ENCODE measurements at places on chromosomes 6 and 20.

DNA sequence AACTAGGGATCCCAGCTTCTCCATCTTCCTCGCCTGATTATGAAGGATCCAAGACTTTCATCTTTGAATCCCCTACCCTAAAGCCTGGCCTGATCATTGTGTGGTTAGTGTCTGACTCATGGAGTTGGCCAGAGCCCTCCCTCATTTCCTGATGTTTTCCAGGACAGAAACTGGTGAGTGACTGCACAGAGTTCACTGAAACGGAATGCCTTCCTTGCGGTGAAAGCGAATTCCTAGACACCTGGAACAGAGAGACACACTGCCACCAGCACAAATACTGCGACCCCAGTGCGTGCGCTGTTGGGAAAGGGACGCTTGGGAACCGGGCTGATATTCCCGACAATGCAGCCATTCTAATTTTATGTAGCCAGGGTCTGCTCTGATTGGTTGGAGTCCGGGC, 4.0 kb downstream of the CD40 start:
- no peak for DNase-seq

DNA sequence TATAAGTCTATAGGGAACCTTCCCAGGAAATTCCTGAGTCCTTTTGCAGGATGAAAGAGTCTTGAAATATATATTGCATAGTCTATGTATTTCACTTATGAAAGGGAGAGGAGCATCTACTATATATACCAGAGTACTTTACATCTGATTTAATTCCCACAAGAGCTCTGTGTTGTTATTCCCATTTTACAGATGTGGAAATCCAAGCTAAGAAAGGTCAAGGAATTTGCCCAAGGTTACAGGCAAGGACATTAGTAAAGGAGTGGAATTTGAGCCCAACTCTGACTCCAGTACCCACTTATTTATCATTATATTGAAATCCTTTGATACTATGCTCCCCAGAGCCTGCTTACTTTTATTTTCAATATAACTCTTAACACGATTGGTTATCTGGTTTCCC, 2.6 kb downstream of the SESN1 start:
- DNase-seq = no peak

DNA sequence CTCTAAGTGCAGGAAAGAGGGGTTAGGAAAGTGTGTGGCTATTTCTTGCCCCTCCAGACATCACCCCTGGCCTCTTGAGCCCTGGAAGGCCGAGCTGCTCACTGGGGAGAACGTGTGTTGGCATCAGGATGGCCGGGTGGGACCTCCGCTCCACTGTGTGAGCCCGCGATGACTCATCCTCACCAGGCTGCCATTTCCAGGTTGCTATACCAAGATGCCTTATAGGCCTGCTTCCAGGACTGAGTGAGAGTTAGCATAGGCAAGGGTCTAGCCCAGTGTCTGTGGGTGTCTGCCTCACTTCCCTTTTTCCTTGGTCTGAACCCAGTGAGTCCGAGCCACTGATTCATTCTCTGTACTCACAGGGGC, 105.0 kb downstream of the MRPL14 start:
- DNase-seq = no peak

- DNase-seq = peak; percentile 51
Observed at GRCh38 chr6:103183831-103184411, 1675.8 kb downstream of the HACE1 start.

- no peak for DNase-seq
Observed at GRCh38 chr6:158777510-158777909, 41.7 kb downstream of the EZR start.

DNA sequence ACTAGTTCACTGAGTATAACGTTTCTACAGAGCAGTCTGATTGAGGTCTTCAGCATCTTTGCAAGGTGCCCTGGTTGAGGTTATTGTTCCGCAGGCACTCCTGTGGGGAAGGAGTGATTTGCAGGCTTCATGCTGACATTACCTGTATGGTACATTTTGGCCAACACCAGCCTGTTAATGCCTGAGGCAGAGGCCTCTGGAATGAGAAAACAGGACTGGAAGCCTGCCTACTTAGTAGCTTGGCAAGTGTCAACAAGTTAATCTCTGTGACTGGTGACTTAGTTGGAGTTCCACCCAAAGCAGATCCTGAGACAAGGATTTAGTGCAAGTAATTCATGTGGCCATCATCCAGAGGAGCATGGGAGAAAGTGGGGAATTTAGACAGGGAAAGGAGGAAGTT, 24.6 kb downstream of the MAS1 start:
- DNase-seq = no peak

- no peak for DNase-seq
Observed at GRCh38 chr20:59010995-59011873, 4.2 kb upstream of the CTSZ start.

DNA sequence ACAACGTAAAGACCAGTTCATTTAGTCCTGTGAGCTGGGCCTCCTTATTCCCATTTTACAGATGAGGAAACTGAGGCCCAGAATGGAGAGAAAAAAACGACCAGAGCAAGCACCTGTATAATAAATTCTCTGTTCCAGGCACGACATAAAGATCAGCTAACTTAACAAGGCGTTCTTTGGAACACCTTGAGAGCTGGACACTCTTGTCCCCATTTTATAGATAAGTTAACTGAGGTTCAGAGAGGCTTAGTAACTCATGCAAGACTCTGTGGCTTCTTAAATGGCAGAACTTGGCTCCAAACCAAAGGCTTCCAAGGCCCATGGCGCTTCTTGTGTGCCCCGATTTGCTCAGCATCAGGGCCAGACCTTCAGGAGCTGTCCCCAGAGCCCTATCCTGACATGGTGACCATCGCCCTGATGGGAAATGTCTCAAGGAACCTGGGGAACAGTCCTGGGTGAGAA, 142.1 kb downstream of the VEGFA start:
- DNase-seq = no peak

DNA sequence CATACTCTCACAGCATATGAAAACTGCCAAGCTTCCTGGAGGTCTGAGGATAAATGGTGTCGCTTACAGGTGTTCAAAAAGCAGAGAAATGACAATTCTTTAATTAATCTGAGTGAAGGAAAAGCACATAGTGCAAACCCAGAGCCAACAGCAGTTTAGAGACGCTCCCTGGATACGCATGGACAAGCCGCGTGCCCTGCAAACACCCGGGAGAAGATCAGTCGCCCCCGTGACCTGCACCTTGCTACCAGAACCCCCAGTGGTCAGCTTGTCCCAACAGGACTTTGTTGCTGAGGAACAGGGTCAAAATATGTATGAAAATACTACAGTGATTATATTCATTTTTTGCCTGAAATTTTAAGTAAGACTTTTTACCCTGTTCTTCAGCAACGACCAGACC, 93.9 kb downstream of the PSMG4 start:
- no peak for DNase-seq

GRCh38 chr6:15039136-15039535, 206.7 kb upstream of the JARID2 start:
- DNase-seq = no peak

DNA sequence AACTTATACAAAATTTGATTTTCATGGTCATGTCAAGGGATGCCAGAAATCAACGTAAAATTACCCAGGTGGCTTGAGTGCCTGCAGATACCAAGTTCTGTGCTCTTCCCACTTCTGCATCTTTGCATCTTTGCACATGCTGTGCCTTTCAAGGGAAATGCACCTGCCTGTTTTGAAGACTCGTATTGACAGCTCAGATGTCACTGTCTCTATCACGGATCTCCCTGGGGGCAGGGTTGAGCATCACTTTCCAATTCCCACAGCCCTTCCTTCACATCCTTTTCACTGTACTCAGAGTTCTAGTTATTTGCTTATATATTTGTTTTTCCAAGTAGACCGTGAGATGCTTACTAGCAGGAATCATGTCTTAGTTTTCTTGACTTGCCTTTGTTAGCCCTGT, 274.2 kb downstream of the CDH26 start:
- DNase-seq = no peak

- no peak for DNase-seq
Observed at GRCh38 chr6:163355426-163355991, 59.0 kb upstream of the QKI start.

GRCh38 chr6:43060034-43060754, 763 bp downstream of the KLC4 start:
- peak; percentile 85 for DNase-seq

- peak; percentile 69 for DNase-seq
Observed at GRCh38 chr6:20933057-20933788, 399.0 kb downstream of the CDKAL1 start.

DNA sequence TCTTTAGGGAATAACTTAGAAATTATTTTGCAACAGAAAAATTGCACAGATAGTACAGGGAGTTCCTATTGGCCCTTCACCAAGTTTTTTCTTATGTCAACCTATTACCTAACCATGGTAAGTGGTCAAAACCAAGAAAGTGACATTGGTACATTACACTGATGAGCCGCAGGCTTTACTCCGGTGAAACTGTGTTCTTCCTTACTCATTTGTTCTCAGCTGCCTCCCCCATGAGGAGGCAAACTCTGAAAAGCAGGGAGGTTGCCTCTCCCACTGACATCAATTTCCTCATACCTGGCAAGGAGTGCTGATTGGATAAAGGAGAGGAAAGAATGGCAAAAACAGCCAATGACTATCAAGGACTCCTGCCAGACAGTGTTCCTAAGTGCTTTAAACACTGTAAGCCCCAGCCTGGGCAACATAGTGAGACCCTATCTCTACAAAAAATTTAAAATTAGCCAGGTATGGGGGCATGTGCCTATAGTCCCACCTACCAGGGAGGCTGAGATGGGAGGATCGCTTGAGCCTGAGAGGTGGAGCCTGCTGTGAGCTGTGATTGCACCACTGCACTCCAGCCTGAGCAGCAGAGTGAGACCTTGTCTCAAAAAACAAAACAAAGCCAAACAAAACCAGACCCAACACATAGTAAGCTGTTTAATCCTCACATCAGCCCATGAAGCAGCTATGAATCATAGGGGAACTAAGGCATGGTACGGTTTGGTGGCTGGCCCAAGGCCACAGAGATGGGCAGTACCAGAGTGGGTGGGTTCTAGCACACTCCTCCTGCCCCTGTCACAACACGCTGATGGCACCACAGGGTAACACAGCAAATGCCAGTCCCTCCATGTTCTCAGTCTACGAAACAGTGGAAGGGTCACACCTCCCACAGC, 24.7 kb downstream of the C20orf203 start:
- DNase-seq = no peak

DNA sequence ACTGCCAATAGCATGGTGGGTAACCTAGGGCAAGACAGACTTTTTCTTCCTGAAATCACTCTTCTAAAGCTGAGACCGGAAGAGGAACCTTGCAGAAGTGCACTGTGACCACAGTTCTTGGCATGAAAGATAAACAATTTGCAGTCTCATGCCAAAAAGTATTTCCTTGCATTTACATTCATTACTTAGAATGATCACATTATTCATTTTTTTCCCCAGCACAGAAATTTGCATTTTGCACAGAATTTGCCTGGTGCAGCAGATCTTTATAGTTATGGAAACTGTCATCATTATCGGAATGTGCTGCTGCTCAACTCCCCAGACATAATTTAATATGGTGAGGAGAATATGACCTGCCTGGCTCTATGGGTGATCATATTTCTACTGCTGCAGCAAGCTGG, 42.2 kb upstream of the EDN3 start:
- no peak for DNase-seq

DNA sequence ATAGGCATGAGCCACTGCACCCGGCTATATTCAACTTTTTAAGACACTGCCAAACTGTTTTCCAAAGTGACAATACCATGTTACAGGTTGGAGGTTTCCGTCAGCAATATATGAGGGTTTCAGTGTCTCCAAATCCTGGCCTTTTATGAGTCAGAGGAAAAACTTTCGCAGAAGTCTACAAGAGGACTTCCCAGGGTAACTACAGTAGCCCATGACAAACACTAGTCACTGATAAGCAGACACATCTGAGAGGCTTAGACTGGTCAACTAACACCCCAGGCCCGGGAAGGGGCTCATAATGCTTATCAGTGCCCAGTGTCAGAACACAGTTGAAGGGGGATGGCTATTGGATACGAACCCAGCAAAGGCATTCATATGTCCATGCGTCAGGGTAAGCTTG, 85.4 kb downstream of the SOX4 start:
- no peak for DNase-seq

DNA sequence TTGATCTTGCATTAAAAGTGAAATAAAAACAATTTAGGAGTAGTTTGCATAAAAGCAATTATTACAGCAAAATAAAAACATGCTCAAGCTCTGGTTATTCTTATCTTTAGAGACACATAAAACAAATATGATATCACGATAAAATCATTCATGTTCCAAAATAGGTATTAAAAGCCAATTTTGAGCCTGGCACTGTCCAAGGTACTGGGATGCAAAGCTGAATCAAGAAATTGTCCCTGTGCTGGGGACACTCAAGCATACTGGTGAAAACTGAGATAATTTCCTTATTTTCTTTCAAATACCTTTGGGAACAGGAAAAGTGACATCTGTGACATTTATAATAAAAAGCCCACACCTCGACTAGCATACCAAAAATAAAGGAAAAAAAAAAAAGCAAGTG, 931 bp upstream of the MTCL3 start:
- DNase-seq = peak; percentile 29

- DNase-seq = no peak
Observed at GRCh38 chr6:33072508-33073100, 845 bp downstream of the HLA-DPA1 start.

DNA sequence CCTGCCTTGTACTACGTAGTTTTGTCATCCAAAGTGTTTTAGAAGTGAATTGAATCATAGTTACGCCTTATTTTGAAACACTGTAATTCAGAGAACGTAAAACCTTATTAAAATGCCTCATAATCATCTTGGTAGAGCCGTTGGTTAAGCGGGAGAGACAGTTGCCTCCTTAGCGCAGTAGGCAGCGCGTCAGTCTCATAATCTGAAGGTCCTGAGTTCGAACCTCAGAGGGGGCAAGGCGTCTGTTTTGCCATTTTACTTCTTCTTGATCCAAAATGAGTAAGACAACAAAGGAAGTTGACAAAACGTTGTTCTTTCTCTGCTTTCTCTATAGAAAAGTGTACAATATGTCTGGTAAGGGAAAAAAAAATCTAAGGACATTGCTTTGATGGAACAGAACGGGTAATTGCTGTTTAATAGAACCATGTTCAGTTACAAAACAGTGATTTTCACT, 20.7 kb upstream of the TRIM27 start:
- DNase-seq = peak; percentile 83

DNA sequence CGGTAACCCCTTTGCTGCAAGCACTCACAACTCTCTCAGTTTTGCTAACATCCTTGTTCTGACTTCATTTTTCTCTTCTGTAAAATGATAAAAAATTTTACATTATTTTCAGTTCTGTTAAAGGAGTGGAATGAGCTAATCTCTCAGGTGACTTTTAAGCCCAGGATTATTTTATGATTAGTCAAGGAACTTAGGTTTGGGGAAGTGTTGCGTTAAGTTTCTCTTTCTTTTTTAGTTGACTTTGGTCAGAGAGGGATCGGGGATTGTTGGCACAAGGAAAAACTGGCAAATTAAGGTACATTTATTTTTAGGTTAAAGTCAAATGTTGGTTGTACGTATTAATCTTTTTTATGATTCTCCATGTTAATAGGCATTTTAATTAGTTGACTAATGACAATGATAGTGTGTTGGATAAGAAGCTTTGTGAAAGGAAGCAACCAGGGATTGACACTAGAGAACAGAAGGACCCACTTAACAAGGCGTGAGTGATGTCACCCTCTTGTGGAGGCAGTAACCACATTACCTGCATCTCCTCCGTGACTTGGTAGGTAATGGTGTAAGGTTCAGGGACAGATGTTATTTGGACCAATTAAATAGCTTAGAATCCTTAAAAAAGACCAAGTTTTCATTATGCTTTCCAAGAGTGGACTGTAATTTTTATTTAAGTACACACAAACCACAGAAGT, 31.6 kb downstream of the CD83 start:
- peak; percentile 80 for DNase-seq

All from DMS53 (cell line).